ENCODE measurements at places on chromosomes 7 and 10.

DNA sequence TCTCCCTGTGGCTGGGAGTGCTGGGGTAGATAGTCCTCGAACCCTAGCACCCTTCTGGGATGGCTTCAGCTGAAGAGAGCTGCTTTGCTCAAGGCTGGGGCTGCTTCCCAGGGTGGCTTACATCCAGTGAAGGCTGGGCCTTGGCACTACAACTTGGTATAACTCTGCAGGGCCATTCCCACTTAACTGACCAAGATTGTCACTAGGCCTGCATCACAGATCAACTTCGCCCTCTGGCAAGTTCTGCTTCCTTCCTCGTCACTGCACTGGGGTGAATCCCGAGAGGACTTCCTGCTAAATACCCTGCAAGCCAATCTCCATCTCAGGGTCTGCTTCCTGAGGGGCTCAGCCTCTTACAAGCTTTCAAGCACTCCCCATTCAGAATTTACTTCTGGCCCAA, 195.2 kb downstream of the DOCK4 start:
- DNase-seq: no peak

DNA sequence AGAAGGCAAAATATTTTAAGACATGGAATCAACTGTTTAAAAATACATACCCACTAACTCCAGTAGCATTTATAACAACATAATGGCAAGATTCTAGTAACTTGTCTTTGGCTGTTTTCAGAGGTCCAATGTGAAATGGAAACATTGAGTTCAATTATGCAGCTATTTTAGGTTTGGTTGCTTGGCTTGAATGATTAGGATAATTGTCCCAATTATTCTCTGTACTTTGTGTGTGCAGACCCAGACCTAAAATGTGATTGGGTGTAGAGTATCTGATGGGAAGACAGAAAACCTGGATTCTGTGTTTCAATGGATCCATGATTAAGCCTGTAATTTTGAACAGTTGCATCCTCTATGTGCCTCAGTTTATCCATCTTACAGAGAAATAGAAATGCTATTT, 392.7 kb upstream of the NFE2L3 start:
- DNase-seq: no peak

DNA sequence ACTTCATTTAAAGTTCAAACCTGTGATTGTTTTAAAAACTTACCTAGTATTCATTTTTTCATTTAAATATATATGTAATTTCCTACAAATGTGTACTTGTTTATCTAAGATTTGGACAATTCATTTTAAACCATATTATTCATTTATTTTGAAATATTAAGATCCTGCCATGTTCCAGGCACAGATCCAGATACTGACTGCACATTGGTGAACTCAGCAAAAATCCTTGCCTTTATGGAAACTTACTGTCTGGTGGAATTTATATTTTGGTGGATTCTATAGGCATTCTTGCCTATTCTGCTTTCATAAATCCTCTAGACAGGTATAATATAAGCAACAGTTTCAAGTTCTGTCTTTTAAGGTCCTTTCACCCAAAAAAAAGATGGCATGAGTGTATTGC, 48.3 kb upstream of the RPA3 start:
- no peak for DNase-seq

- DNase-seq: no peak
These were observed 739.7 kb upstream of the ANKRD30A start for GRCh38 chr10:36385693-36386092.

DNA sequence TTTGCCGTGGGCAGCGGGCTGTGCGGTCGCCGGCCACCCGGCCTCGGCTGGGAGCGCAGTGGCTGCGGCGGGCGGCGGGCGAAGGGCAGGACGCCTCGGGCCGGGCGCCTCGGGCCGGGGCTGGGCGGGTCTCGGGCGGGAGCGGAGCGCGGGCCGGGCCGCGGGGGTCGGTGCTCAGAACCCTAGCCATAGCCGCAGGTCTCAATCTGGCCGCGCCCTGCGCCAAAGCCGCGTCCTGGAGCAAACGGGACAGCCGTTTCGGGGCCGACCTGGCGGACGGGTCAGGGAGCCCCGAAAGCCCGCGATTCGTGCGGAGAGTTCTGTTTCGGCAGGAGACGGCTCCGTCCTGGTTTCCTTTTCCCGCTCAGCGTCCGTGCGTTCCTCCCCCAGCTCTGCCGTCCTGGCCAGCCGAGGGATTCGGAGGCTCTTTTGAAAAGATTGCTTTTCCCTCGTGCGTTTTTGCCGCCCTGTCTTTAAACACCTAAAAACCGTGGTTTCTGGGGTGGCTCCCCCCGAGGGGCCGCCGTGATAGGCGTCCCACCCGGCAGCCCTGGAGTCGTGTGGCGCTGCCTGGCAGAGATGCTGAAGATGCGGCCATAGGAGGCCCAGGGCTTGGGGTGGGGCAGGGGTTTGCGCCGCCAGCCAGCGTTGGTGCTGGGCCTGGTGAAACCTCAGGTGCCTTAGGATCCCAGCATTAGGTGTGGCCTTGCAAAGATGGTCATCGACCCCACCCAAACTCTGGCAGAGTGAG, 727 bp downstream of the RET start:
- no peak for DNase-seq

GRCh38 chr10:101780818-101781654, 2.2 kb downstream of the NPM3 start:
- no peak for DNase-seq
